ENCODE measurements at places on chromosomes 3 and 15.

GRCh38 chr3:137103739-137104138 lies 146.0 kb downstream of the IL20RB start:
- no peak for DNase-seq

GRCh38 chr3:37520907-37521341 lies 340.8 kb upstream of the CTDSPL start:
- no peak for DNase-seq

- no peak for DNase-seq
Measured at GRCh38 chr3:153180860-153181372, 18.9 kb downstream of the RAP2B start.

- DNase-seq: no peak
Measured at GRCh38 chr15:25829073-25829472, 34.1 kb downstream of the ATP10A start.
